Peyer's patch (tissue), 4 donors: ENCODE measurements at places on chromosomes 1 and 21.
A peak's percentile ranks its signal among the peaks of the same experiment; 100 is the strongest.

DNA sequence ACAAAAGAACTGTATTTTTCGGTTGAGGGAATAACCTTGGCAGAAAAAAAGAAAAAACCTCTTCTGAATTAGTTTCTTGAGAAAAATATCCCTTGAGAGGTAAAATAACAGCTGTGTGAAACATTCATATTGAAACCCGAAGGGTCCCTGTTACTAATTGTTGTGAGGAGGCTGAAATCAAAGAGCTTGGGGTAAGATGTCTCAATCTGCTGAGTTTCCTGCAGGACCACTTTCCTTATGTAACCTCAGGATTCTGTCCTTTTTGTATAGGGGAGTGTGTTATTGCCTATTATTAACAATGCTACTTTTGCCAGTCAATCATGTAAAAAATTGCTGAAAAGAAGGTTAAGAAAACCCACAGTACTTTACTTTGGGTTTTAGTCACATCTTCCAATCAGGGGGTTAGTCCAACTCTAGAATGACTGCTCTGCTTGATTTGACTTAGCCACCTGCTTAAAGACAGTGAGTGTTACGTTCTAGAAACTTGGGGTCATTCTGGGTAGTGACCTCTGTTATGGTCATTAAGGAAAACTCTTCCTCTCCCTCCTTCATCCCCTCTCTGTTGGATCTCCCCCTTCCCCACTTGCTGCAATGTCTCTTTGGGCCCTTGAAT, 138.8 kb downstream of the GIPC2 start:
- no peak for DNase-seq

- DNase-seq: no peak
These were observed 885 bp downstream of the OR2T10 start for GRCh38 chr1:248596615-248597014.

GRCh38 chr1:219988387-219988786, 57.9 kb downstream of the EPRS1 start:
- no peak for DNase-seq

- no peak for DNase-seq
These were observed 79.9 kb upstream of the LYST start for GRCh38 chr1:235946571-235946981.

DNA sequence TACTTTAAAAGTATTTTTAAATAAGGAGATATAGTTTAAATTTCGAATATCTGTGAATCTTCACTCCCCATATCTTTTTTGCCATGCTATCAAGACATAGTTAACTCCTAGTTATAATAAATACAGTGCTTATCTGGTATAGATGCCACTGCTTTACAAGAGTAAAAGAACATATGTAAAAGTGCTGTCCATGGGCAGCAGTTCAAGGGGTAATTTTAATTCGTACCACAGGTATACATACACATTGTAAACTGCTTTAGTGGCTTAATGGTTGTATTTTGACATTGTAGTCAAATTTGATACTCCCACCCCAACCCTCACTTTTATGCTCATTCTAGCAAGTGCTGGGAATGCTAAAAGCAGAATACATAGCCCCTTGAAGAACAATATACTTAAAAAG, 18.6 kb downstream of the POU2F1 start:
- DNase-seq: no peak

GRCh38 chr1:232319072-232319471, 310.9 kb downstream of the SIPA1L2 start:
- DNase-seq: no peak

DNA sequence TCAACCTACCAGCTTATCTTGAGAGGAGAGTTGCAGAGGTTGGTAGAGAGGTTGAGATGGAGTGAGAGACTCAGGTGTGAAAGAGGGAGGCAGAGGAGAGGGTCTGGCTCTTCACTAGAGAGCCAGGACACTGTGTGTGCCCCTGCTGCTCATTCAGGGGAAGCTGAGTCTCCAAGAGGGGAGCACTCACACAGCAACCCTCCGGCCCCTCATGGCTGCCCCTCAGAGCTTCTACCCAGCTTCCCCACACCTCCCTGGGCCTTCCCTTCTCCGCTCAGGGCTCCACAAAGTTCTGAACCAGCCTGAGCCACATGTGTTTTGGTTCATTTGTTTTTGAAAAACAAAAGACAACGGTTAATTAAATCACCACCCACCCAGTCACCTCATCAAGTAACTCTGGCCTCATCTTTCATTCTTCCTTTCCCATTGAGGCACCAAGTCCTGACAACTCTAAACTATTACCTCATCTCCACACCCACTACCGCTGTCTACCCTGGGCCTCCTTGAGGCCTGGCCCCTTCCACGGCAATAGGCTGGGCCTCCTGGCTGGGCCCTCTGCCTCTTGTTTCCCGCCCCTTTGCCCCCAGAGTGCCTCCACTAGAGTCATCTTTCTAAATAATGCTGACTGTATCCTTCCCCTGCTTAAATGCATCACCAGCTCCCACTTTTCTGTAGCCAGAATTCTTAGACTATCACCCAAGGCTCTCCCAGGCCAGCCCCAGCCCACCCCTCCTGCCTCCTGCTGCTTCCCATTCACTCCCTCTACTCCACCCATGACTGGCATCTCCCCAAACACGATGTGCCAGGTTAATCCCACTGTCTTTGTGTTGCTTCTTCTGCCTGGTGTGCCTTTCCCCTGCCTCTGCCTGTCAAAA, 33.0 kb downstream of the TNNT2 start:
- DNase-seq: peak; percentile 23

DNA sequence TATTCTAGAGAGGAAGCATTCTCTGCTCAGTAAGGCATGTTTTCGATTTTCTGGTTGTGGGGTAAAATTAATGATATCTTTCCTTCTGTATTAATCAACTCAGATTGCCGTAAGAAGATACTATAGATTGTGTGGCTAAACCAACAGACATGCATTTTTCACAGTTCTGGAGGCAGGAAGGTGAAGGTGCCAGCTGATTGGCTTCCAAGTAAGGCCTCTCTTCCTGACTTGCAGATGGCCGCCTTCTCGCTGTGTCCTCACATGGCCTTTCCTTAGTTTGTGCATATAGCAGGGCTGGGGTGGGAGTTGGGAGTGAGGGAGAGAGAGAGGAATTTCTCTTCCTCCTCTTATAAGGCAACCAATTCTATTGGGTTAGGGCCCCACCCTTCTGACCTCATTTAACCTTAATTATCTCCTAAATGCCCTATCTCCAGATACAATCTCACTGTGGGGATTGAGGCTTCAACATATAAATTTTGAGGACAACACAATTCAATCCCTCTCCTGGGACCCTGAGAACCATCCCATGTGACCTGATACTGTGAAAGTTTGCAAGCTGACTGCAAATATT, 52.3 kb upstream of the MRPS6 start:
- DNase-seq: no peak

DNA sequence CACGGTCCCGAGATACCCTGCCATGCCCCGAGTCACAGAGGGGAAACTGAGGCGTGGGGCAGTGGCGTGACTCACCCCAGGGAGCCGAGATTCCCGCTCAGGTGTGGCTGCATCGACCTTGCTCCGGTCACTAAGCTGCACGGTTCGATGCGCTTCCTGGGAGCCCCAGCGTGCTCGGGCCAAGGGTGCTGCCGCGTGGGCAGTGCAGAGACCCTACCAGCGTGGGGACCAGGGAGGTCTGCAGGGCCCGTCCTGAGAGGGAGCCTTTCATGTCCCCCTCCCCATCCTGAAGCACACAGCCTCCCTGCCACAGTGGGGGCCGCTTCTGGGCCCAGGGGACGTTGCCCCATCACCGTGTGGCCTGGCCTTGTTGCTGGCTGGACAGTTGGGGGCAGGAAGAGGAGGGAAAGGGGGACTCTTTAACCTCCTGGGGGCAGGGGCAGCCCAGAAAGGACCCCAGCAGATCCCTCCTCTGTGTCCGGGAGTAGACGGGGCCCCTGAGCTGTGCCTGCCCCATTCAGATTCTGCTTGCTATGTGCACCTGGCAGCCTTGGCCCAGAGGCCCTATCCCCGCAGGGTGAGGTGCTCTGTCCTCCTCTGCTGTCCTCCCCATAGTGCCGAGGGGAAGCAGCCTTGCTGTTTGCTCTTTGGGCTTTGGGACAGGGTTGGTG, 52.3 kb downstream of the COL18A1 start:
- no peak for DNase-seq

DNA sequence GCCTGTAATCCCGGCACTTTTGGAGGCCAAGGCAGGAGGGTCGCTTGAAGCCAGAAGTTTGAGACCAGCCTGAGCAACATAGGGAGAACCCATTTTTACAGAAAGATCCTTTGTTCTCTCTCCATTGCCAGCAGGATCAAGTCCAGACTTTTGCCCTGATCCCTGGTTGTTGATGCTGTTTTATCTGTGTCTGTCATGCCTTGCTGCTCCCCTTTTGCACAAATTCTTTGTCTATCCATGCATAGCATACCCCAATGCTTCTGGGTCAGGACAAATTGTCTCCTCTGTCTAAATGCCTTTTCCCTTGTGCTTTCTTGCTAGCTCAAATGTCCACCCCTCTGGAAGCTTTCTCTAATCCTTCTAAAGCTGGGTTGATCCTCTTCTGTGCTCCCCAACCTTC, 25.3 kb upstream of the FAAH start:
- no peak for DNase-seq

- DNase-seq: no peak
These were observed 7.1 kb upstream of the TMEM240 start for GRCh38 chr1:1547476-1547875.

- no peak for DNase-seq
These were observed 235.4 kb downstream of the HMCN1 start for GRCh38 chr1:185969524-185969991.

- no peak for DNase-seq
These were observed 172.6 kb upstream of the LMO4 start for GRCh38 chr1:87156124-87156523.

GRCh38 chr1:199549421-199549820, 478.1 kb upstream of the NR5A2 start:
- DNase-seq: no peak

GRCh38 chr21:43783098-43783700, 6.2 kb upstream of the RRP1 start:
- DNase-seq: no peak

- DNase-seq: no peak
These were observed 2.5 kb downstream of the SLAMF9 start for GRCh38 chr1:159951551-159951950.

DNA sequence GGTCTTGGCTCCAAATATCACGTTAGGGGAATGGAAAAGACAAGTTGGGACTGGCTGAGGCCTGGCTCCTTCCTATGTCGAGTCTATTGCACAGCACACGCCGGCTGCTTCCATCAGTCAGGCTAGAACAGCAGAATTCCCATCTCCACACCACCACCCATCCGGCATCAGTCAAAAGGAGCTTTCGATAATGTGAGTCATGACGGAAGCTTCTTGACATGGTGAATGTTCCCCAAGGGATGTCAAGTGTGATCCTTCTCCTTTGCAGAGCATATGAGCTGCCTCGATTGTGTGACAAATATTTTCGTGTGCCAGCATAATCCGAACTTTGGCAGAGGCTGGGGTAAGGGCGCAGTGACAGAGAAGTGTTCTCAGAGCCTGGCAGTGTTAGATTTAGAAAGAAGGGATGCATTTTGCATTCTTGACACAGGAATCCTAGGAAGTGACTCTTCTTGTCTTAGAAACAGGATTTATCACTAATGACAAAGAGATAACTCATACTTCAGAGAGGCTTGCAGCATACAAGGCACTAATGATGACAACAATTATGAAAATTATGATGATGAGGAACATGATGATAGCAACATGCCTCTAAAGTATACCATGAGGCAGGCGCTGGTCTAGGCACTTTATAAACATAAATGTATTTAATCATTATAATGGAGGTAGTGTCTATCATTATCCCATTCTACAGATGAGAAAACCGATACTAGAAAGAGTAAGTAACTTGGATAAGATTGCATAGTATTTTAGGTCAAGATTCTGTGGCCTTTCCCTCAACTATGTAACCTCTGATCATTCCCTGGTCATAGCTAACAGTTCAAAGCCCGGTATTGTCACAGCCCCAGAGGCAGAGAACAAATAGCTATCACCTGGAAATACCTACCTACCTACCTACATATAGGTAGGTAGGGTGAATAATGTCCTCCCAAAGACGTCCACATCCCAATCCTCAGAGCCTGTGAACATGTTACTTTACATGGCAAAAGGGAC, 135.0 kb downstream of the KCNJ6 start:
- DNase-seq: no peak

DNA sequence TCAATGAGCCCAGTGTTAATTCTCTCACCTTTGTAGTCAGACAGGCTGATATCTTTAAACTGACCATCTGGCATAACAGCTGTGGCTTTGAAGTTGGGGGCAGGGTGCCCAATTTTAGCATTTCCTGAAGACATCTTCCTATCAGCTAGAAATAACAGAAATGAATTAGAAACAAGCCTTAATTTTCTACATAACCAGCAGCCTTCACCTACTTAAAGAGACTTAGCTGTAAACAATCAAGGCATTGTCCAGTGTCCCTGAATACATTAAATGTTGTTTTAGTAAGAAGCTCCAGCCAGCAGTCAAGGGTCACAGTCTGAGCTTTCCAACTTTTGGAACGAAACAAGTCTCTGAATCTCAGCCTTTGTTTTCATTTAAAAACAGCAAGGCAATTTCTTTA, 2.8 kb downstream of the PRDX1 start:
- DNase-seq: no peak
